ENCODE measurements at places on chromosomes 2 and 18.

GRCh38 chr2:157489983-157490382 is 46.1 kb upstream of the CYTIP start:
- no peak for DNase-seq

DNA sequence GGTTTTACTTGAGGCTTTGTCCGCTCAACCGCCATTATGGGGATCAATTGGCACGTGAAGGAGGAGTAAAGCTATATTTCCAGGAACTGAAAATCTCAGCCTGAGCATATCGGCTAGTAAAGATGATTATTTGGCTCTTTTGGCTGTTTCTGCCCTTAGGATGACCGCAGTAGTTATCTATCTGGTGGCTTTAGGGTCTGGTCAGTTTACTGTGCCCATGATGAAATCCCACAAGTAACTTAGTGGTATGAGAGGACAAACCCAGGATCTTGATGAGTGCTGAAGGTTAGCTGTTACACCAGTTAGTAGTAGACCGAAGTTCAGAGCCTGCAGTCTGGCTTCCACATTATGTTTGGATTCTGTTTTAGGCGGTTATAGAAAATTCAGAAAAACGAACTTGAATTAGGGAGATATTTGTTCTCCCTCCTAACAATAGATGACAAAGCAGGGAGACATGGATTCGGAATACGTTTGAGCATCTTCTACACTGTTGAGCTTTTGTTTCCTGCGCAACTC is 1.2 kb downstream of the MAT2A start:
- no peak for DNase-seq

GRCh38 chr2:48482313-48482712 is 47.6 kb upstream of the STON1 start:
- peak; percentile 68 for DNase-seq

DNA sequence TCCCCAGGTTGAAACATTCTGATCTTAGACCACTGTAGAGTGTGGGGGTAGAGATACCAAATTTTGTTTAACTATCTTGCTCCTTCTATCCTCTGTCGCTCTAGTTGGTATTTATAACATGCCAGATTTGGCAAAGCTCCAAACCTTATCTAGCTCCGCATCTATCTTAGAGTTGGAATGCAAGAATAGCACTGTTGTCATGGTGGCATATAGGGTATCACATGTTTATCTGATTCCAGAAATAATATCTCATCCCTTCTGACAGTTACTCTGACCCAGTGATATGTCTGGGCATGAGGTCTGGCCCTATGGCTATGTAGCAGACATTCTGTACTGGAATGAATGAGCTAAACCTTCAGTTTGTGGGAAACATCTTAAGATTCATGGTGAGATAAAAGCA is 51.7 kb downstream of the CABYR start:
- no peak for DNase-seq

DNA sequence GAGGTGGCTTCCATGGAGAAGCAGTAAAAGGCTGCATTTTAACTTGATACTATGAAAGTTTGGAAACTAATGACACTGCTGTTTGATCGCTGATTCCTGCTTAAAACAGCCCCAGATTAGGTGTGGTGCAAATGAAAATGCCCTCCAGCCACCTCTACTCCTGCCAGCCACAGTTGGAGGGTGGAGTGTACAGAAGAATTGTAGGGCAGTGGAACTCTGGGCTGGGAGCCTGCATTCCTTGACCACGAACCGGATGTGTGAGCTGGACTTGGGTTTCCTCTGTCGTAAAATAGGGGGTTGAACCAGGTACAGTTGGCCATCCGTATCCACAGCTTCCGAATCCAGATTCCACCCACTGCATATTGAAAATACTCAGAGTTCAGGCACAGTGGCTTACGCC is 84.6 kb upstream of the RFX8 start:
- DNase-seq = no peak

- no peak for DNase-seq
Measured at GRCh38 chr2:233020454-233020853, 7.4 kb upstream of the NGEF start.

DNA sequence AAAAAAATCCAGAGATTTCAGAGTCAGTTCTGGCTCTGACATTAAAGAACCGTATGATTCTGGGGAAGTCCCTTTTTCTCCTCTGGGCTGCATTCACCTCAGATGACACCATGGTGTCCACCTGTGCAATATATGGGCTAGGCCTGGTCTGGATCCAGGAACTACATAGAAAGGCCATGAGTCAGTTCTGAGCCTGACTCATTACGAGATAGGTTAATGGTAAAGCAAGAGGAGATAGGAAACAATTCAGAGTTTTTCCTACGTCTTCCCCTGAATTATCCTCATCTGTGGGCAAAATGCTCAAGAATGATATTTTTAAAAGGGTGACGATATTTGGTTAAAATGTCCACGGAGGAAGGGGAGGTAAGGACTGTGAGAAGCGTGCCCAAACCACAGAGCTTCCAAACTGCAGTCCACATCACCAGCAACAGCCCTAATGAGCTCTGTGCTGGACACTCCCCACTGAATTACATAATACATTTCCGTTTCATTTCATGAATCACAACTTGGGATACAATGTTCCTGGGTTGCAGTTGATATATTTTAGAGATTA is 180.1 kb upstream of the OSR1 start:
- DNase-seq = peak; percentile 78

- no peak for DNase-seq
Measured at GRCh38 chr2:37836270-37836669, 88.8 kb upstream of the RMDN2 start.

DNA sequence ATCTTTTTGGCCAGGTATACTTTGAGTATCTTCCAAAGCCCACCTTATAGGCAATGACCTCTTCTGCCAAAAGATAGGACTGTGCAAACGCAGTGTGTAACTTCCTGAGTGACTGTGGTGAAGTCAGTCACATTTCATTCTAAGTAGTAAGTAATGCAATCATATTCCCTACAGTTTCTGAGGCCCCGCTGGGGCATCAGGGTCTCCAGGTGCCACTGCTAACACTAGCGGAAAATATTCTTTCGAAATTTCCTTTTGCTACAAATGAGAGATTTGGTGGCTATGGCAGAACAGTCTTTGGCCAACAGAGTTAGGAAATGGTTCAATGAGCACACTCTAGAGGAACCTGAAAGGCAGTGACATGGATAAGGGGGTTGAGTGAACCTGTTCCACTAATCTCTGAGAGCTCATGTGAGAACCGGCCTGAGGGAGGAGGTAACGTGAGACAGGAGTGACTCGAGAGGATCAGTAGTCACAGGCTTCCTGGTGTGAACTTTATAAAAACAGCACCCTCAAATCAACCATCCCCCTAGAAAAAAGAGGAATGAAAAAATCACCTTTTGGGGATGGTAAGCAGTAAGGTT is 102.6 kb upstream of the LPIN2 start:
- DNase-seq = no peak

DNA sequence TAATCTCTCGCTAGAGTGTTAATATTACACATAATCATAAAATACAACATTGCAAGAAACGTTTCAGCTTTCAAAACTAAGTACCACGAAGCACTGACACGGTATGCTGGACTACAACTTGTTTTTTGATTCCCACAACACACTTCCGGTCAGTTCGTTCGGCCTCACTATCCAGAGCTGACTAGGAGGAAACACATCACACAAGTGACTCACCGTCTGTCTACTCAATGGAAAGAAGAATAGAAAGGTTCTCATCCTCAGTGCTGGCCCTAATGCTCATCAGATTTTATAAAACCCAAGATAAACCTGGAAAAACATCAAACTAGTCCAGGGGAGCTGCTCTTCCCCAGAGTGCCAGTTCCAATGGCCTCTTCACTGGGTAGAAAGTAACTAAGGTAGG is 42.9 kb downstream of the ZNF385B start:
- no peak for DNase-seq

DNA sequence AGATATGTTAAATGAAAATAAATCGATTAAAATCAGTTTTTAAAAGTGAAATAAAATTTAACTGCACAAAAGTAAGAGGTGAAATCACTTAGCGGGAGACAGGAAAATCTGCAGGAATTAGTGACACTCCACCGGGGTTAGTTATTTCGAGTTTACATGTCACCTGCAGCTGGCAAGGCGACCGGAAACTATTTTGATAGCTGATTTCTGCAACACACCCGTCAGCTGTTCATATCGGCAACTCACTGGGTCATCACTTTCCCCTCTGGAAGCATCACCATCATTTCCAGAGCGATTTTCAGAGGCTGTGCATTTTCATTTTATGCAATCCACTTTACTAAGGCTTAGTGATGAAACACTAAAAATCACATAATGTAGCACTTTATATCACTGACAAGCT is 52.9 kb downstream of the PXDN start:
- DNase-seq = no peak

- DNase-seq = no peak
Measured at GRCh38 chr2:192381082-192381481, 186.3 kb upstream of the TMEFF2 start.

DNA sequence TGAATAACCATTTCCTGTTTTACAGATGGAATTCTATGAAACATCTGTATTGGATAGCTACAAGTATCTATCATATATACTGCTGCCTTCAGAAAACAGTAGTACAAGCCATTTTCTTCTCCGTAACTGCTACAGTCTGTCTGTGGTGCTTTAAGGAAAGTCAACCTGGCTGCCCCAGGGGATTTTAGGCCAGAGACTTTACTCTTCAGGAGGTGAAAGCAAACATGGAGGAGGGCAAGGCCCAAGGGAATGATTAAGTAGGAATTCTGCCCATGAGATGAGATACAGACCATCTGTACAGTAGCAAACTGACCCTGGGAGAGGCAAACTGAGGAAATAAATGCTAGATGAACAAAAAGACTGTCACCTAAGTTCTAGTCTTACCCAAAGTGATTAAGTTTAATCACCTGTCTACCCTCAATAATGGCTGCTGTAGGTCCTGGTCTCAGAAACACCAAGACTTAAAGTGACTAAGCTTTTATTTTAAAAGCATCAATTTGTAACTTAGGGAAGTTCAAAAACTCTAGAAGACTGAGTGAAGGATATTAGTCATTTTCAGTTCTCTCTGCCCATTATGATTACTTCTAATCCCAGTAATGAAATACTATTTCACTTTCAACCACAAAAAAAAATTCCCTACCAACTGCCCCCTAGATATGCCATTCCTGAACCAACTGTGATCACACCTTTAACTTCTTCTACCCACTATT is 14.8 kb downstream of the MBD2 start:
- no peak for DNase-seq

- DNase-seq = no peak
Measured at GRCh38 chr2:137638932-137639331, 325.3 kb upstream of the HNMT start.

DNA sequence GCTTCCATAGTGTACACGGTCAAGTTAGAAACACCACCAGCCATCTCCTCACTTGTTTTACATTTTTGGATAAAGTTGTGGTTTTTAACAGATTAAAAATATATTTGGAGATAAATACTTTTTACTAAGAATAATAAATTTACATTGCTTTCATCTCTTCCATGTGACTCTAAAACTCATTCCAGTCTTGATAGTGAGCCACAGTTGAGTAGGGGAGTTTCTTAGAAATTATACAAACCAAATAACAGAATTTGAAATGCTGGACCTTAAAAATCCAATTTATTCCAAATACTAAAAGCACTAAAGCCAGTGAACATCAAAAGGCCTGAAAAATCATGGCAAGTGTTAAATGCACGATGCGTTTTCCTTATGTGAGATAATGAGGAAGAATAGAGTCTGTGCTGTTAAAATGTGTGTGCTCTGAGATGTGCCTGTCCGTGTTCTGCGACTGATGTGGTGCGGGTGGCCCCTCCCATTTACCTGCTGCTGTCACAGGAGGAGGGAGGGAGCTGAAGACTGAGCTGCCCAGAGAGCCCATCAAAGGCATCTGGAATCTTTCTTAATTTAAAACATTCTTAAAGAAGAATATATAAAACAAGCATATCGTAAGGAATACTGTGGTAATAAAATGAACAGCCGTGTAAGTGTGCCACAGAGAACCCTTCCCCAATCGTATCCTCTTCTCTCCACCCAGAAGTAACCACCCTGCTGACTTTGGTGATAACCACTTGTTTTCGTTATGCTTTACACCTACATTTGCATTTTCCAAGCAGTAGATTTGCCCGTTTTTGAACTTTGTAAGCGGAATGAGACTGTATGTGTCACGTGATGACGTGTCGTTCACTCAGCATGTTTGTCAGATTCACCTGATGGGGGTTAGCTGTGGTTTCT is 57.0 kb upstream of the TXNDC2 start:
- DNase-seq = no peak

GRCh38 chr2:15692551-15693377 is 101.1 kb downstream of the DDX1 start:
- DNase-seq = no peak

Measured in fibroblast of skin of left biceps (primary cell).